Glutamatergic neuron (in vitro differentiated cells): ENCODE measurements at places on chromosomes 13 and 19. TPM values are rescaled to one million over a fixed set of nuclear protein-coding genes. Genes with fewer than 3 reads are reported as not detected.

- no peak for DNase-seq
Measured at GRCh38 chr13:106349080-106349931, 186.2 kb downstream of the EFNB2 start.

GRCh38 chr19:35491836-35492360, 1.6 kb upstream of the KRTDAP start:
- DNase-seq, result no peak

DNA sequence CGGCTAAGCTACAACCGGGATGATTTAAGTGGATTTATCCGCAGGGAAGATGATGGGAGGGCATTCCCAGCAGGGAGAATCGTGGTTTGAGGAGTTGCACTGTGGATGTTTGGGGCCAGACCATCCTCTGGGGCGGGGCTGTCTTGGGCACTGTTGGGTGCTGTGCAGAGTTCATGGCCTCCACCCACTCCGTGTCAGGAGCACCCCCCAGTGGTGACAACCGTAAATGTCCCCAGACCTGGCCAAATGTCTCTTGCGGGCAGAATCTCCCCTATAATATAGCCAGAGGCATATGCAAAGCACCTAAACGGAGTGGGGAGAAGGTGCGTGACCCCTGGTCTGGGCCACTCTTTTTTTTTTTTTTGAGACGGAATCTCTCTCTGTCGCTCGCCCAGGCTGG, 40.2 kb downstream of the SMIM24 start:
- peak; percentile 56 for DNase-seq

DNA sequence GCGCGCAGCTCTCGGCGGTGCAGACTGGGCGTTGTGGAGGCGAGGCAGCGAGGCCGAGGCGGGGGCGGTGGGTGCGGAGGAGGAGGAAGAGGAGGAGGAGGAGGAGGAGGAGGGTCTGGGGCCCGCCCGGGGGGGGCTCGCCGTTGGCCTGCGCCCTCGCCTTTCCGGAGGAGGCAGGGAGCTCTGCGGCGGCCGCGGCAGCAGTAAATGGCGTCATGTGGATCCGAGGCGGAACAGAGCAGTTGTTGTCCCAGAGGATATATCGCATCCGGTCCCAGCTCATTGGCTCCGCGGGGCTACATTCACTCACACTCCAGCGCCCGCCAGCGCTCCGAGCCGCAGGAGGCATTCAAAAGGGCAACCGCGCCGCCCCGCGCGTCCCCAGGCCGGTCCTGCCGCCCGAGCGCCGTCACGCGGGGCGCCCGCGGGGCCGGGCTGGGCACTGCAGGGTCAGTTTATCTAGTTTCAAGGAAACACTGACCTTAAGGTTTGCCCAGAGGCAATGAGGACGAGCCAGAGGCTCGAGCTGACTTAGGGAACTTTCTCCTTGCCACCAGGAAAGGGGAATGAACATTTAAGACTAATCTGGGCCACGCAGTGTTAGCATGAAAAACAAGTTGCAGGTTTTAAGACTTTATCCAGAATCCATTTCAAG, at the start of gene SPRY2:
TSS of gene SPRY2 (minus strand) at position 26 of the 655 bp plus-strand sequence. CDS start 3,421 bp downstream, outside the sequence.
- DNase-seq, result peak; percentile 90

The DAND5 gene
- 0.44 TPM for total RNA-seq
